Germinal center (tissue), 1 donor: ENCODE measurements at places on chromosomes 7 and 10.

GRCh38 chr10:46031648-46032532, 1.5 kb upstream of the NCOA4 start:
- no peak for DNase-seq

DNA sequence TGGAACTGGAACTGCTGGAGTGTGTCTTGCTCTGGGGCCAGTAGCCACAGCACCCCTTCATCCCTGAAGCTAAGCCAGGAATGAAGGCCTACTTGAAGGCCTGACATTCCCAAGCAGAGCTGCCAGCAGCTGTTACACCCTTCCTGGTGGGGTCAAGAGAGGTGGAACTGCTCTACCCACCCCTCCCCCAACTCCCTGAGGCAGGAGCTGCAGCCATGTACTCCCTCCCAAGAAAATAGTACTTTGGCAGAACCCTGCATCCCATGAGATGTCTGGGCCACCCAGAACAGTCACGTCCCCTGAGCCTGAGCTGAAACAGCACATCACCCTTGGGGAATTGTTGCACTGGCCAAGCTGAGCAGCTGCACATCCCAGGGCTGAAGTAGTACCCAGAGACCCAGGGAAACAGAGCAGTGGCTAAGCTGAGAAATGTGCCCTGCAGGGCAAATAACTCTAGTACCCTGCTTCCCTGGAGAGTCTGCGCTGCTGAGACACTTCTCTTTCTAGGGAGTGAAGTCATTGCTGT, 63.4 kb upstream of the PLA2G12B start:
- no peak for DNase-seq

GRCh38 chr7:89283302-89283701, 487.8 kb upstream of the TEX47 start:
- DNase-seq, result no peak

DNA sequence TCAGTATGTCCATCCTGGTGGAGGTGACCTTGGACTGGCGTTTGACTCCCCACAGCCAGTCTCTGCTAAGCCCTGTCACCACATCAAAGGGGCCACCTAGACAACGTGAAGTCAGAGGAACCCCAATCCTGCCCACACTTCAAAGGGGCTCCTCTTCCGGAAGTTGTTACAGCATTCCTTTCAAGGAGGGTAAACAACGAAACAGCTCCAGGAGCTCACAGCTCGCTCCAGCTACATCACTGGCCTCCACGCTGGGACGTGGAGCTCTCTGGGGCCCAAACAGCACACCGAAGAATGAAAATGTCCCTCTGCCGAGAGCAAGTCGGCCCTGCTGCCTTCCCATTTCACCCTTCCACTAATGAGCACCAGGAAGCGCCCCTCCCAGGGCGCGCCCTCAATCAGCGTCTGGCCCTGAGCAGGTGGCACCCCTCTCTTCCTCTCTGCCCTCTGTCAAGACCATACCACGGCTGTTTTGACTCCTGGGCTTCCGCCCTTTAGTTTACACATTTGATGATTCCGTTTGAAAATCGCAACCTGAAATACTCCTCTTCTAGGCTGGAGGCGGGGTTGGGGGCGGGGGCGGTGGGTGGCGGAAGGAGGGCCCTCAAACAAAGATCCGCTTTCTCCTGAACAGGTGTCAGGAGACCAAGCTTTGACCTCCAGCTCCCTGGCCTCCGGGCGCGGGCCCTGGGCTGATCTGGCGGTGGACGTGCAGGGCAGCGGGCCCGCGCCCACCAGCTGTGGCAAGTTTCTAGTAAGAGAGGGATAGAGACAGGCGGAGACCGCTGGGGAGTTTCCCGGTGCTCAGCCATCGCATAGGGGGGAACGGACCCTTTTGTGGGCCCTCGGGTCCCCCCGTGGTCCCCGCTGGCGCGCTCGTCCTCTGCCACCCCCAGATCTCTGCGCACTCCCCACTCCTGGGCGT, 53.1 kb upstream of the KDM7A start:
- peak; percentile 79 for DNase-seq

DNA sequence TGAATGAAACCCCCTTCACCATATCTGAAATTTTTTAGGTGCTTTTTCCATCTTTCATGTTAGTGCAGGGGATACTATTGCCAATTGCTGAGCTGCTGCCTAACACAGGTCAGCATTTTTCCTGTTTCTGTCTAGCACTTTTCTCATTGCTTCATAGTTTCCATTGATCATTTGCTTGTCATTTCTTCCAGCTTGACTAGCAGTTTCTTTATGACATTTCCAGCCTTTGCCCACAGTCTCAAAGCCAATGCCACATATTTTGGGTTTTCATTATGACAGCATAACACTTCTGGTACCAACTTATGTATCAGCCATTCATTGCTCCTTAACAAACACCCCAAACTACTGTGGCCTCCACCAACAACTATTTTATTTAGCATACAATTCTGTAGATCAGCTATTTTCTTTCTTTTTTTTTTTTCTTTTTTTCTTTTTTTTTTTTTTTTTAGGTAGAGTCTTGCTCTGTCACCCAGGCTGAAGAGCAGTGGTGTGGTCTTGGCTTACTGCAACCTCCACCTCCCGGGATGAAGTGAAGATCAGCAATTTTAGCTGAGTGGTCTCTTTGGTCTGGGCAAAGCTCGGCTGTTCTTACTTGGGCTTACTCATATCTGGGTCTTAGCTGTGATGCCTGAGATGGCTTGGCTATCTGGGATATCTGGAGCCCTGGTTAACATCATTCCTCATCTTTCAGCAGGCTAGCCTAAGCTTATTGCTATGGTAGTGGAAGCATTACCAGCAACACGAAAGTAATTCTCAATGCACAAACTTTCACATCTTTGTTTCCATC, 102.3 kb downstream of the EPC1 start:
- no peak for DNase-seq

GRCh38 chr7:37418381-37418780, 30.3 kb downstream of the ELMO1 start:
- DNase-seq, result no peak

DNA sequence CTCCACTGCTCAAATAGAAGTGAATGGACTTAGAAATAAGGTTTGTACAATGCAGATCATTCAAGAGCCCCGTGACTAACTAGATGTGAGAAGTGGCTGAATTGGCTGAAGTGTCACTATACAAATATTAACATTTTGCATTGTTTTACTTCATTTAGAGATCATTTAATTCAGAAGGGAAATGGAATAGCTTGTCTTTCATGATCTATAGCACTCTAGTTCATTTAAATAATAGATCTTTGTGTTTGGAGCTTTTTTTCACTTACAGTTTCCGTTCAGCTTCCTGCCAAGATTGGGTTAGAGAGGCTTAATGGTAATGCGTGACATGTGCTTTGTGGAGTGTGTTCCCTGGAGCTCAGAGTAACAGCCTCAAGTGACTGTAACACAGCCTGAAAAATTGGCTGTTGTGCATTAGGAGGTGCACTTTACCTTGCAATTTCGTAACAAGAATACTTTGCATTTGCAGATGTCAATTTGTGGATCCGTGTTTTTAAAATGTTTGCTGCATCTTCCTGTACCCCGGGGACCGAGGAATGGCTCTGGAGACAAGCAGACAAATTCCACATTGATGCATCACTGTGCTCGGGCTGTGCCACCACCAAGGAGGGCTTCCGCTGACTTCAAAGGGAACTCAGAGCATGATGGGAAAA, 170.3 kb downstream of the NRP1 start:
- DNase-seq, result no peak

DNA sequence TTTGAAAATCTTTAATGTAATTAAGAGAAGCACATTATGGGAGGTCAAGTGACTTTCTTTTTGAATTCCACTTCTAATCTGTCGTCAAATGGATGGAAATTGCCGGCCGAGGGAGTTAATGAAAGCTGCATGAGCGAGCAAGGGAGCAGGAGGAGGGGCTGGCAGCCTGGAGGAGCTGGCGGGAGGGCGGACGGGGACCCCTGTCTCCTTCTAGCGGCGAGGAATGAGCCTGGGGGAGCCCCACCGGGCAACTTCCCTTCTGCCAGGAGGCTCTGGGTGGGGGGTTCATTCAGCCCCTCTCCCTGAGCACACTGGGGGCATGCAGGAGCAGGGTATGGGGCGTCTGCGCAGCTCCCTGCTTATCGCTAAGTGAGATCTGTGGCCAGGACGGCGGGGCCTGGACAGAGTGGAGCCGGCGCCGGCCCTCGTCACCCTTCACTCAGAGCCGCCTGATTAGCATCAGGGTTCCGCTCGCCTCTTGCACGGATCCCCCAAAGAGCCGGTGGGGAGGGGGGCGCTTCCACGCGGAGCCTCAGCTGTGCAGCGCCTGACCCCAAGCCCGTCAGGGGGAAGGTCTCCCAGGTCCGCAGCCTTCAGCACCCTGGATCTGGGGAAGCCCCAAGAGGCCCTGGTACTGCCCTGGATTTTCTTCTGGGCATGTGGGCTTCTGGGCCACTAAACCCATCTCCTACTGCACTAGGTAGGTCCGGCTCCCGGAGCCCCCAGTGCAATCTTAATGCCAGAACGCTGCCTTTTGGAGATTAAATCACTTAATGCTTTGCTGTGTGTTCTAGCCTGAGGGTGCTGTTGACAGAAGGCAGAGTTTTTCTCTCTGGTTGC, 680.8 kb downstream of the LRMDA start:
- DNase-seq, result no peak

DNA sequence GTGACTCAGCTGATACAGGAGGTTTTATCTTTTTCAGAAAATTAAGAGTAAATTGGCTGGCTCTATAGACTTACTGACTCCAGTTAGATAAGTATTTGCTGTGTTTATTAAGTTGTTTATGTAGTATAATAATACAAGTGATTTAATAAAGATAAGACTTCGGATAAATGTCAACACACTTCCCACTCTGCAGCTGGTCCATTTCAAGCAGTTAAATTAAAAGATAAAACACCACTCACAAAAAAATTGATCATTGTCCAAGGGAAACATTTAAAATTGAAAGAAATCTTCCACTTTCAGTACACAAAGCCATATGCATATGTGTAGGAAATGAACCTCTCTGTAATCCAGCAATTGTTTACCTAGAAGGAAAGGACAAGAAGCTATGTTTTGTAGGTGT, 106.1 kb upstream of the SP8 start:
- no peak for DNase-seq

DNA sequence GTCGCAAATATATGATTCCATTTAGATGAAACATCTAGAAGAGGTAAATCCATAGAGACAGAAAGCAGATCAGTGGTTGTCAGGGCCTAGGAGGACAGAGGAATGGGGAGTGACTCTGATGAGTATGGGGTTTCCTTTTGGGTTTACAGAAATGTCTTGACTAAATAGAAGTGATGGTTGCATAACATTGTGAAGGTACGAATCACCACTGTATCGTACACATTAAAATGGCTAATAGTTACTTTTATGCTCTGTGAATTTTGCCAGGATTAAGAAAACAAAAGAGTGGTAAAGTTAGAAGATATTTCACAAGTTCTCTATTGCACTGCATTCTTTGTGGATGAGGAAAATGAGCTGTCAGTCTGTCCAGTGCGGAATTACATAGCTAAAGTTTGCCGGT, 407.4 kb downstream of the KCNMA1 start:
- DNase-seq, result no peak

- no peak for DNase-seq
These were observed 26.3 kb downstream of the WBP1L start for GRCh38 chr10:102770108-102770482.

DNA sequence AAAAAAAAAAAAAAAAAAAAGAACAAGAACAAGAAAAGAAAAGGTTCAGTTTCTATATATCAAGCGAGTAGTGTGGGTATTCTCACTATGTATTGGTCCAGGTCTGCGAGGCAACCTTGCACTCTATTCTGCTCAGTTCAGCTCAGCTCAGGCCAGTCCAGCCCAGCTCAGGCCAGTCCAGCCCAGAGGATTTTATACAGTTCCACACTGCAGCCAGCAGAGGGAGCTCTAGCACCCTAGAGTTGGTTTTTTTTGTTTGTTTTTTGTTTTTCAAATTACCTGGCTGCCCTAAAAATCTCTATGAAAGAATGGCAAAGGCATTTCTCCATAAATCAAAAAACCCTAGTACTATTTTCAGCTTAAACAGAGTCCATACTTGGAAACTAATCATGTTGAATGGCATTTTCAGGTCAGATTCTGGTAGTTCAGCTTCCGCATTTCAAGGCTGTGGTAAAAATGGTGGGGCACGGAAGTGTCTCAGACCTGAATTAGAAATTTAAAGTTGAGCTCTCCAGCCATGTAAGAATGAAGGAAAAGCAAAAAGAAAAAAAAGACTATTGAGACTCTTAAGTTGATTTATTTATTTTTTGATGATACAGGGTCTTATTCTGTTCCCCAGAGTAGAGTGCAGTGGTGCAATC, 55.2 kb upstream of the GSDME start:
- peak; percentile 46 for DNase-seq

GRCh38 chr10:18984531-18984930, 64.1 kb upstream of the MALRD1 start:
- no peak for DNase-seq

DNA sequence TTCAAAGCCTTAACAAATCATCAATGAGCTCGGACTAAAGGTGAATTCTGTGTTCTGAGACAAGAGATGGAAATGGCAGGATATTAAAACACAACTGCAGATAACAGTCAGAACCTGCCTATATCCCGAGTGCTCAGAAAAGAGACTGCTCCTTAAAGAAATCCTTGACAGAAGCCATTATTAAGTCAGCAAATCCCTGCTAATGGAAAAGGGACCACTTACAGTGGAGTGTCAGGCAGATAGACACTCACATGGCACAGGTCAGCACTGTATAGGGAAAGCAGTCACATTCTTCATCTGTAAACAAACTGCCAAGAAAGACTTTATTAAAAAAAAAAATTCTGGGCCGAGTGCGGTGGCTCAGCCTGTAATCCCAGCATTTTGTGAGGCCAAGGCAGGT, 147.5 kb upstream of the LRRTM3 start:
- no peak for DNase-seq

GRCh38 chr10:131812736-131813604, 87.8 kb upstream of the PPP2R2D start:
- DNase-seq, result no peak

GRCh38 chr7:92720604-92721350, 115.6 kb downstream of the CDK6 start:
- no peak for DNase-seq

GRCh38 chr10:94292434-94293090, 70.2 kb downstream of the NOC3L start:
- DNase-seq, result no peak

DNA sequence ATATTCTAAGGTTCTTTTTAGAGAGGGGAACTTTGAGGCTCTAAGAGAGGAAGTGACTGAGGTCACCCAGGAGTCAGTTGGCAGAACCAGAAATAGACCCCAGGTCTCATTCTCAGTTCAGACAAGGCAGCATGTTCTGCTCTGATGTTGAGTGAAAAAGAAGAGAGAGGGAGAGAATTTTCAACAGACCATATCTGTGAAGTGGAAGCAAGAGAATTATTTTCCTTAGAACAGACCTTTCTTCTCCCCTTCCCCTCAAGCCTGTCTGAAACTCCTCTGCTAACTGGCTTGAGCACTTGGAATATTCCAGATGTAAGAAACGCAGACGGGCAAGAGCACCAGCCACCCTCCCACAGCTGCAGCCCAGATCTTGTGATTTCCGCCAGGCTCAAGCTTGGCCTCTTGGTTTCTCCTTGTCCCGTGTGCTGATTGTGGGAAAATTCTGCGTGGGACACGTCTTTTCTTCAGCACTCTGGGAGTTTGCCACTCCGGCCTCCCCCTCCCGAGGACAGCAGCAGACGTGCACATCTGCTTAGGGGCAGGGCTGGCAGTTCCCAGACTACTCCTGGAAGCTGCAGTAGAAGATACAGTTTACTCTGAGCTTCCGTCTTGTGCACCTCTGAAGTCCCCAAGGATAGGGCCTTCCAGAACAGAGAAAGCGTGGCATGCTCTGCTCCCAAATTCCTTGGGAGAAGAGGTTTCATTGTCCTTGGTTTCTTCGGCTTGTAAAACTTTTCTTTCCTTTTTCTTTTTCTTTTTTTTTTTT, 22.7 kb upstream of the IKZF1 start:
- DNase-seq, result peak; percentile 46
